ENCODE measurements at places on chromosomes 11 and 22.

DNA sequence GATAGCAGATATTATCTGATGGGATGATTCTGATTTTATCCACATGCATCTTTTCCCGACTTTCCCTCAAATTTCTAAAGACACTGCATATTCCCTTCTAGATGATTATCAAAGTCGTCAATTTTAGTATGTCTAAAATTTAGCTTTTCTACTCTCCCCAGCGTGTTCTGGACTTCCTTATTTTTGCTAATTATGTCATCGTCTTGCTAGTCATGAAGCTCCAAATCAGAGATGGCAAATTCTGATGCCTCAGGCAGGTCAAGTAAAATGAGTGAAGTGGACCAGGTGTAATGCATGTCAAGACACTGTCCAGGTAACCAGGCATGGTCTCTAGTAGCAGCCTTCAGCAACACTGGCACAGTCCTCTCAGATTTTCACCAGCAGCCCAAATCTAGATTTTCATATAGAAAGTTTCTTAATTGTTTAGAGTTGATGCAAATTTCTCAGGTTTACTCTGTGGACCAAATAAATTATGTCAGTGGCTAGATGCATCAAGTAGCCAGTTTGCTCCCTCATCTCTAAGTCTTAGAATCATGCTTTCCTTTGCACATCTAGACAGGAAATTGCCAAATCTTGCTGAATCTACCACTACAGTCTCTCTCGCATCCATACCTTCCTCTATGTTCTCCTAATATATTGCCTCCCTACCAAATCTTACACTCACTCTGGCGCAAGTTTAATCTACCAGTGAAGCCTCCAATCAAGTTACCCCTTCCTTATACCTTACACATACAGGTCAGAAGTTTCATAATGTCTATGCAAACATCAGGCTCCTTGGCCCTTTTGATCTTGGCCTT is 10.6 kb downstream of the HSD17B12 start:
- DNase-seq, result no peak

DNA sequence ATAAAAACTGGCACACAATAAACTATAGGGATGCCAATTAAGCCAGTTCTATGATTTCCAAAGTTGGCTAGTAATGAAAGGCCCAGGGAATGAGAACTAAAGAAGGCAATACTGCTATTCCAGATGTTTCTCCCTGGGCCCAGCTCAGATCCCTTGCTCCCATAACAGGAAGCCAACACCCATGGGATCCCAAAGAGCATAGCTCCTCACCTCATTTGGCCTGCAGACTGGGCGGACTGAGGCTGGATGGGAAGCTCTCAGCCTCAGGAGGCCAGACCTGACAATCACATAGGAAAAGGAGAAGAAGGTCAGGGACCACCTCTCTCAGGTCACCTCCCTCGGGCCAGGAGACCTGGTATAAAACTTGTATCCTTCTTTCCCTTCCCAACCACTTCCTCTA is 5.3 kb downstream of the TBC1D10A start:
- DNase-seq, result no peak

GRCh38 chr11:28514391-28514790 is 406.2 kb downstream of the METTL15 start:
- DNase-seq, result no peak

DNA sequence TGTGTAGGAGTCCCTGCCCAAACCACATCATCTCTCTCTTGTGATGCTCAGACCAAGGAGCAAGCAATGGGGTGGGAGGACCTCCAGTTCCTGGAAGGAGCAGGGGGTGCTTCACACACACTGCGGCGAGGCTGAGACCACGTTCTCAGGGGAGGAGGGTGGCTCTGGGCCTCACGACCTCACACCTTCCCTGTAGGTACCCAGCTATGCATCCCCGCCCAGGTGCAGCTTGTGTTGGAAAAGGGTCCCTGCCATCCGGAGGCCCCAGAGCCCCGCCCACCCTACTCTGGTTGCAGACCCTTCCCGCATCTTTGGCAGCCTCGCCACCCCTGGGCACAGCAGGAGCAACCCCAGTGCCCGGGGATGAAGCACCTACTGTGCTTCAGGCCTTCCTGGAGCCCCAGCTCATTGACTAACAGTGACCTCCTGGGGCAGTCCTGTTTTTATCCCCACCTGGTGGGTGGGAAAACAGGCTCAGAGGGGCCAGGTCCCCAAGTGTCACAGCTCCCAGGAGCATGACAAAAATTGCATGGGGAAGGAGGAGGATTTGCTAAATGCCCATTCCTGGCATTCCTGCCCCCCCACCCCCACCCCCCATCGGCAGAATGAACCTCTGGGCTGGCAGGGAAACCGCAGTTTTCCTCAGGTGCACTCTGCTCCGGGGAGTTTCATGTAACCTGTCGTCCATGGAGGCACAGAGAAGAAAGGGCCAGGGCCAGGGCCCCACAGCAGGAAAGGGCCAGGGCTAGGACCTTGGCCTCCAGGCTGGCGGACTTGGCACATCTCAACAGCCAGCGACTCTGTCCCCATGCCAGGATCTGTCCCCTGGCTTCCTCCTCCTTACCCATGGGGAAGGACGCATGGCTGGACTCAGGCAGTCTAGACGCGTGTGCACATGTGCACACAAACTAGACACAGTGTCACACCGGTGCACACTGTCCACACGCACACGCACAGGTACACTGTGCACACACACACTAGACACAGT is 81.0 kb downstream of the IGLL1 start:
- DNase-seq, result no peak

- DNase-seq, result no peak
Measured at GRCh38 chr22:27552176-27552575, 249.4 kb downstream of the MN1 start.

DNA sequence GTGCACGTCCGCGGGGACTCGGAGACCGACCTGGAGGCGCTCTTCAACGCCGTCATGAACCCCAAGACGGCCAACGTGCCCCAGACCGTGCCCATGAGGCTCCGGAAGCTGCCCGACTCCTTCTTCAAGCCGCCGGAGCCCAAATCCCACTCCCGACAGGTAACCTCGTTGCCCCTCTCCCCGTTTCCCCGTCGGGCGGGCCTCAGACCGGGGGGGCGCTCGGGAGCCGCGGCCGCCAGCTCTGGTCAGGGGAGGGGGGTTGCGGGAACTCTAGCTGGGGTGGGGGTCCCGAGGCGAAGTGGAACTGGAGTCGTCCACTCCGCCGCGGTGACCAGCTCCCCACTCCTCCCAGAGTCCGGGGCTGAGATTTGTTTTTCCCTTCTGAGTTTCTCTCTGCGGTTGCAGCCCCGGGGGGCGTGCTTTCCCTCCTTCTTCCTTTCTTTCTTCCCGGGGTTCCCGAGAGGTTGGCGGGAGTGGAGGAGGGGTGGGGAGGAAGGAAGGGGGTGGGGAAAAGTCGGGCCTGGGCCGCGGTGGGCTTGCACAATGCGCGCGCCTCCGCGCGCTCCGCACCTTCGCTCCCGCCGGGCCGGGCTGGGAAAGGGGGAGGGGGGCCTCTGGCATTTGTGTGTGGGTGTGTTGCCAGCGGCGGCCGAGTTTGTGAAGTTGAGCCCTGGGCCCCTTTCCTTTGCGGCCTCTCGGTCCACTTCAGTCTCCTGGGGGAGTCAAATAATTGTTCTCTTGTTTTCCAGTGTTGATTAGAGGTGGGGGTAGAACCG is 952 bp downstream of the YAP1 start:
- no peak for DNase-seq

GRCh38 chr22:45677063-45677462 is 5.4 kb downstream of the ATXN10 start:
- no peak for DNase-seq

DNA sequence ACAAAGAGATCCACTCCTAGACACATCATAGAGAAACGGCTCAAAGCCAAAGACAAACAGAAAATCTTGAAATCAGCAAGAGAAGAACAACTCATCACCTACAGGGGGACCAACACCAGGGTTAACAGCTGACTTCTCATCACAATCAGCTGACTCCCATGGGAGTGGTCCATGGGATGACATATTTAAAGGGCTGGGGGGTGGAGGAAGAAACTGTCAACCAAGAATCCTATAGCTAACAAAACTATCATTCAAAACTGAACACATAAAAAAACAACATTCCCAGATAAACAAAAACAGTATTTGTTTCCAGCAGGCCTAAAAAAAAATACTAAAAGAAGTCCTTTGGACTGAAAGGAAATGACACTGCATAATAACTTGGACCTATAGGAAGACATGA is 86.7 kb downstream of the APOL5 start:
- DNase-seq, result no peak

GRCh38 chr11:330694-331357 is 10.2 kb upstream of the IFITM3 start:
- no peak for DNase-seq

DNA sequence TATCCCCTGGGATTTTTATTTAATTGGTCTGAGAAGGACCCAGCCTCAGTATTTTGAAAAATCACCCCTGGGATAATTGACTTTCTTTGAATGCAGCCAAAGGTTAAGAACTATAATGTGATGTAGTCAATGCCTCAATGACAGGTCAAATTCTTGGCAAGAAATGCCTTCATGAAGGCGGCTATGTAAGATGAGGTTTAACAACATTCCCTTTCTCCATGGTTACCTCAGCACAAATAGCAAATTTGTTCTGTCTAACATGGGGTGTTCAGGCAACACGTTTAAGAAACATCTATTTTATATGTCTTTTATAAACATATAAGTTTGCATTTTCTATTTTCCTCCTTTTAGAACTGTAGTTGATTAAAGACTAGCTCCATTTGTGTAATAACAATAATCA is 5.3 kb downstream of the SLN start:
- DNase-seq, result no peak

- DNase-seq, result no peak
Measured at GRCh38 chr11:112605093-112605666, 344.5 kb upstream of the PLET1 start.

- no peak for DNase-seq
Measured at GRCh38 chr11:109914809-109915653, 178.2 kb upstream of the ZC3H12C start.

DNA sequence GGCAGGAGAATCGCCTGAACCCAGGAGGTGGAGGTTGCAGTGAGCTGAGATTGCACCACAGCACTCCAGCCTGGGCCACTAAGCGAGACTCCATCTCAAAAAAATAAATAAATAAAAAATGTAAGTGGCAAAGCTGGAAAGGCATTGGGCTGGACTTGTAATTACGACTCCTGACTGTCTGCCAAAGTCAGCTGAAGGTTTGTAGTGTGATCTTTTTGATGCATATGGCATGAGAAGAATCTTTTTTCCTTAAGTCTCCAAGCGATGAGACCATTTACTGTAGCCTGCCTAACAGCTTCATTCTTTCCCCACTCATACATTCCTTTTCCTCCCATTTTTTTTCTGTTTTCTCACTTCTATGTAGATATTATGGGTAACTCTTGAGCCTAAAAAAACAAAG is 24.8 kb downstream of the CTNND1 start:
- no peak for DNase-seq

GRCh38 chr11:102267609-102268008 is 49.7 kb upstream of the BIRC3 start:
- no peak for DNase-seq

GRCh38 chr11:112016088-112016764 is 9.0 kb upstream of the DLAT start:
- DNase-seq, result no peak

DNA sequence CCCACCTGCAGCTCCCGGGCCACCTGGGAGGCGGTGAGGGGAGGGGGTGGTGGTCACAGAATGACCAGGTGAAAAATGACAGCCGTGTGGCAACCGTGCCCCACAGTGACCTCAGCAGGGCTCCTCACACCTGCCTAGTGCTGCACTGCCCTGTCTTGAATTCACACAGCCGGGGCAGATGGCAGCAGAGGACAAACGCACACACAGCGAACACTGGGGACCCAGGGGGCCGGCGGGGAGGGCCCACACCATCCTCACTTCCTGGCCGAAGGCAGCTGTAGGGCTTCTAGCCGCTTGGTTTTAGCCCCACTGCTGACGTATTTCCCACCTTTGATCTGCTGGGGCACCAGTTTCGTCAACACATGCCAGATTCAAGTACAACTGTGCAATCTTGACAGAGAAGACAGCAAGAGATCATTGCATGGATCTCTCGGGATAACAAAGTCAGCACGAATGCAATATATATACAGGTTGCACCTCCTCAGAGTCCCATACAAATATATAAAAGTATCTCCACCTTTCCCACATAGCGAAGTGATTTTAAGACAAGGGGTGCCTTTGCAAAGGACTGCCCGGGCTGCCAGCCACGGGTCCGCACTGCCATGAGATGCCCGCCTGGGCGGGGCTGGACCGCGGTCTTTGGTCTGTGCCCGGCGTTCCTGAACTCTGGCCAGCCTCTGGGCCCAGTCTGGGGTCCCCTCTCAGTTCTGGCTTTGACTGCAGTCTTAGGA is 26.9 kb downstream of the TRMU start:
- DNase-seq, result no peak

DNA sequence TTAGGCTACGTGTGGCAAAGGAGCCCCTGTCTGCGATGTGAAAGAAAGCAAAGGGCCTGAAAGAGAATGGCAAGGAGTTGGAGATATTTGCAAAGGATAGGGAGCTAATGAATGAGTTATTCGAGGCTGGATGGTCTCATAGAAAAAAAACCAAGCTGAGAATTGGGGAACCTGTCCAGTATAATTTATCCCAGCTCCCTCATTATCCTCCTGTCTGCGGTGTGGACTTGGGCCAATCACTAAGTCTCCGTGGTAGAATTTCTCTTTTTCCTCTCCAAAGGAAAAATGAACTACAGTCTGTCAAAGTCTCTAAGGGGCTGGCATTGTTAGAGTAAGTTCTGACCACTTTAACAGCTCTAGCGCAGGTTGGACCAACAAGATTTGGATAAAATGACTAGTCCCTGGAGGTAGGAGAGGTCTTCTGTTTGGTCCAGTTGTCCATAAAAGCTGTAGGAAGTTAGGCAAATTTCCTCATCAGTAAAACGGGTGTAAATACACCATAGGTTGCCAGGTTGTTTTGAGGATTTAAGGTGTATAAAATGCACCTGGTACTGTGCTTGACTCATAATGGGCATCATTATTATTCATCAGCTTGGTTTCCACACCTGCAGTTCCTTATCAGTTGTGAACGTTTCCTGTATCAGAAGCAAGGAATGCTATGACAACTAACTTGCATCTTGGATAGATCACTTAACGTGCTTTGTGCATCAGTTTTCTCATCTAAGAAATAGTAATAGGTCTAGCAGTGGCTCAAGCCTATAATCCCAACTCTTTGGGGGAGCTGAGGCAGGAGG is 10.3 kb upstream of the CDON start:
- DNase-seq, result no peak

- DNase-seq, result no peak
Measured at GRCh38 chr11:12291766-12292165, 85.6 kb upstream of the PARVA start.

DNA sequence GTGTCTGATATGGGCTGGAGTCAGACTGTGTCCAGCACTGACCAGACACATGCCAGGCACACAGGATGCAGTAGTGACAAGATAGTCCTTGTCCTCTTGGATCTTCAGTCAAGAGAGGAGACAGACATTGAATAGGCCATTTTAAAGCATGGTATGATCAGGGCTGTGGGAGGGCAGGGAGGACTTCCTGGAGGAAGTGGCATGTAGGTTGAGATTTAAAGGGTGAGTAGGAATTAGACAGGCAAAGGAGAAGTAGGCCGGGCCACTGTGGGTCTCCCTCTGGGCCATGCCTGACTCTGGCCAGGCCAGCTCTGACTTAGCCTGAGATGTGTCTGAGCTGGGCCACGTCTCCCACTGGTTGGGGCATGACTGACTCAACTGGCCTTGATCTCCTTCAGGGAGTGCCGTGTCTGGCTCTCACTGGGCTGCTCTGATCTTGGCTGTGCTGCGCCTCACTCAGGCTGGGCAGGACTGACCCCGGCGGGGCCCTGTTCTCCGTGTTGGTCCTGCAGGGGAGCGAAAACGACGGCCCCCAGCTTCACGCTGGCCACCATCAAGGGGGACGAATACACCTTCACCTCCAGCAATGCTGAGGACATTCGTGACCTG is 71.2 kb downstream of the MYO7A start:
- no peak for DNase-seq

Measured in HFF-Myc (cell line).